ENCODE measurements at places on chromosomes 11 and 22. TPM values are rescaled to one million over a fixed set of nuclear protein-coding genes. Genes with fewer than 3 reads are reported as not detected.

DNA sequence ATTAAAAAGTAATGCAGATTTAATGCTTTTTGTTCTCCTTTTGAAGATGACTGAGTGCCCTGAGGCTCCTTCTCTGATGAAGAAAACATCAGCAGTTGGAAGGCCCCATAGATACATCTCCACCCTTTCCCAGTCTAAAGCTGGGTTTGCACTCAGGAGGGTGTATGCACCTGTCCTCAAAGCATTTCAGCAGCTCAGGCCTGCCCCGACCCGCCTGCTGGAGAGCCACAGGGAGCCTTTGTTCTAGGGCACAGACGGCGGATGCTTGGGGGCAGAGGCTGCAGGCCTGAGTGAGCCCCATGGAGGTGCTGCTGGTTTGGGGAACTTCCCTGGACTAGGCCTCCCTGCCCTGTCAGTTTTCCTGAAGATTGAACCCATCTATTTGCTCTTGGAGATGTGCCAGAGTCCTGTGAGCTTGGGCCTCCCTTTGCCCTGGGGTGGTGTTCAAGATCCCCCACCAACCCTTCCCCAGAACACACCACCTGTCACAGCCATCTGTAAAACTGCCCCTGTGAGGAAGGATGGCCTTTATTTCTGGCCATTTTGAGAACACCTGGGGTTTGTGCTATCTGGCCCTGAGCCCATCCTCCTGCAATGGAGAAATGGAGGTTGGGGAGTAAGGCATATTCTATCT is 160.0 kb downstream of the NAV2 start:
- no peak for DNase-seq

- DNase-seq: no peak
Observed at GRCh38 chr22:29257751-29258181, 10.0 kb downstream of the RHBDD3 start.

DNA sequence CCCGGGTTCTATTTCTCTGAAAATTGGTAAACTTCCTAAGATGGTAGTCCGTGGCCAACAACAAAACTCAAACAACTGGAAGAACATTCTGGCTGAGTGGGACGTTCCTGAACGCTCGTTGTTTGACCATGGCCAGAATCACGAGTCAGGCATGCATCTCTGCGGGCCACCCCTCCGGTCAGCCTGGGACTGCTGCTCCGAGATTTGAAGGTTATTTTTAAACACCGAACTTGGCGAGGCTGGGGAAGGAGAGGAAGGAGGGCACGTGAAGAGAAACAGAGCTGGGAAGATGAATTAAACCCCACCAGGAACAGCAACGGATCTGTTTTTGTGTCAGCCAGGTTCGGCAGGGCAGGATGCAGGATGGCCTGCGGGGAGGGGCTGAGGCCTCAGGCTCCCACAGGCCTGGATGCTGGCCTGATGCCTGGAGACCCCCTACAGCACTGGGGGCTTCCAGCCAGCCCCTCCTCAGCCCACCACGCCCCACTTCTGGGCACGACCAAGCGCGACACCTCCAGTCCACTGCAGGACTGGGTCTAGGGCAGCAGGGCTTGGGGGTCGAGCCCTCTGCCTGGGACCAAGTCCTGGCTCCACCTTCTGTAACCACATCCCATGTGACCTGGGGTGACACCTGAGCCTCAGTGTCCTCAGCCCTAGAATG is 5.1 kb downstream of the SHISAL1 start:
- DNase-seq: no peak

DNA sequence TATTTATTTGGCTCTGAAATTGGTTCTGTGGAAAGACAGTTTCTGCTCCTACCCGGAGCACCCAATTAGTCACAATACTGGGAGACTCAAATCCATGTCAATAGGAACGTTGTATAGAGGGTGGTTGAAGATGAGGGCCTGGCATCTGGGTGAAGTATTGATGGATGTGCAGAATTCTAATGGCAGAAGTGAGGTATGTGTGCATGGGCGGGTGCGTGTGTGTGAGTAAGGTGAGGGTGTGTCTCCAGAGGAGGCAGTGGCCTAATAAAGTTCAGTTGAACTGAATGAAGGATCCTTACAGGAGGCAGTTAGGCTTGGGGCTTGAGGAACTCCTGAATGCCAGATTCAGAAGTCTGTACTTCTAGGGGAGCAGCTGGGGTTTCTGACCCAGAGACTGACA is 71.8 kb upstream of the B3GAT1 start:
- no peak for DNase-seq

The SLCO2B1 gene
- total RNA-seq: 11.7 TPM

The FGF3 gene
- not detected for total RNA-seq
